ENCODE measurements at places on chromosomes 12 and 14.

GRCh38 chr14:98120831-98121464 lies 1151.0 kb downstream of the BCL11B start:
- peak; percentile 58 for DNase-seq

DNA sequence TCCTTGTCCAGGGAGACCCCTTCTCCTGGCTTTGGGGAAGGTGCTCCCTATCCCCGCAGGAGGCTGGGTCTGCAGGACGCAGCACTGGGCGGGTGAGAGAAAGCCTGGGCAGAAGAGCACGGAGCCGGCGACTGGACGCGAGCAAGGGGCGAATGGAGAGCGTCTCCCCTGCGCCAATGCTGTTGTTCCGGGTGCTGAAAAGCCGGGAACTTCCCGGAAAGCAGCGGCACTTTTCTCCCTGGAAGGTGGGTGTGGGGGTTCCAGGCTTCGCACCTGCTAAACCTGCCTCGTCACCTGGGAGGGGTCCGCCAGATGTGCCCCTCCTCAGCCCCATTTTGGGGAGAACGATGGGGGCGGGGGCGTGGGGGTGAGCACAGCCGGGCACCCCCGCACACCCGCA lies 417.1 kb upstream of the TMTC1 start:
- no peak for DNase-seq

- peak; percentile 36 for DNase-seq
Measured at GRCh38 chr14:69105326-69105725, 47.6 kb downstream of the DCAF5 start.

DNA sequence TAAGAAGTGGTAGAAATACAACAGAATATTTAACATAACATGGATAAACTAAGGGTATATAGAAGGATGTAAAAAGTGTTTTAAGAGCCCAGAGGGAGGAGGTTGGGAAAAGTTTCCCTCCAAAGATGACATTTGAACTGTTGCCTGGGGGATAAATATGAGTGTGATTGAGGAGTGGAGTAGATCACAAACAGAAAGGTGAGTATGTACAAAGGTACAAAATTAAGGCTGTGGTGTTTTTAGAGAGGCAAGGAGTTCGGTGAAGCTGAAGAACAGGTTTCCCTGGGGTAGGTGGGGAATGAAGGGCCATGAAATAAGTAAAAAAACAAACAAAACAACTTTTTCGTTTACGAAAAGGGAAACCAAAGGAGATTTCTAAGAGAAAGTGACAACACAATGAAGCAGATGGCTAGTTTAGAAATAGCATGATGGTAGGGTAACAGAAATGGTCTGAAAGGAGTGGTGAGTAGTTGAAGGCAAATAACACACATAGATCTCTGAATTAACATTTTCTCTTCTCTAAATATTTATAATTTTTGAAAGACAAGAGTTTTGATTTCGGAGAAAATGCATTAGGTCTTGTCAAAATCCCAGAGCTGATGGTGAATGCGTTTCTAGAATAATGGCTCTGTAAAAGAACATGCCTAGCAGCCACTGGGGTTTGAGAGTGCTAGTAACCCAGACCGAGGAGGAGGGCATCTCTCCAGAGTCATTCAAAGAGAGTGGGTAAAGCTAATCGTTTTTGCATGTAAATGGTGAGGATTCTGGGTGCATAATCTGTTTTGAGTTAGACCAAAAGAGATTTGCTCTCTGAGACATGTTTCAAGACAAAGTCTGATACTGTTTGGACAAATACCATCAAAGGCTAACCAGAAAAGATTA lies 240.4 kb upstream of the DCN start:
- no peak for DNase-seq

GRCh38 chr14:76694106-76694505 lies 67.2 kb upstream of the VASH1 start:
- no peak for DNase-seq

- no peak for DNase-seq
Measured at GRCh38 chr12:102093319-102093718, 26.6 kb downstream of the NUP37 start.

GRCh38 chr12:19548834-19549233 lies 109.5 kb downstream of the AEBP2 start:
- DNase-seq: no peak

GRCh38 chr12:104569346-104570173 lies 112.8 kb downstream of the CHST11 start:
- DNase-seq: no peak

- DNase-seq: no peak
Measured at GRCh38 chr12:131723532-131723931, 12.6 kb downstream of the SFSWAP start.

DNA sequence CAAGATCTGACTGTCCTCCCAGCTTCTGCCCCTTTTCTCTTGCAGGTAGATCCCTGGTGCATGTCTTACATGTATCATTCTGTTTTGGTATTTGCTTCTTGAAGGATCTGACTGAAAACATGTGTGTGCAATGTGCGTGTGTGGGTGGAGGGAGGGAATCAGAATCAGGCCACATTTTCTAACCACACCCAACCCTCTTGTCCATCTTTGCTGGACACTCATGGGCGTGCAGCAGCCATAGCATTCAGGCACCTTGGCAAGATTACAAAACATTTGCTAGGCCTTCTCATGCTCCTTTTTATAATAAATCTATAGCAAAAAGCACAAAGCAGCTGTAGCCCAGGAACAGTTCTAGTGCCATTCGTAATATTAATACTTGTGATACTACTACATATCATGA lies 233.6 kb upstream of the E2F7 start:
- DNase-seq: peak; percentile 1

DNA sequence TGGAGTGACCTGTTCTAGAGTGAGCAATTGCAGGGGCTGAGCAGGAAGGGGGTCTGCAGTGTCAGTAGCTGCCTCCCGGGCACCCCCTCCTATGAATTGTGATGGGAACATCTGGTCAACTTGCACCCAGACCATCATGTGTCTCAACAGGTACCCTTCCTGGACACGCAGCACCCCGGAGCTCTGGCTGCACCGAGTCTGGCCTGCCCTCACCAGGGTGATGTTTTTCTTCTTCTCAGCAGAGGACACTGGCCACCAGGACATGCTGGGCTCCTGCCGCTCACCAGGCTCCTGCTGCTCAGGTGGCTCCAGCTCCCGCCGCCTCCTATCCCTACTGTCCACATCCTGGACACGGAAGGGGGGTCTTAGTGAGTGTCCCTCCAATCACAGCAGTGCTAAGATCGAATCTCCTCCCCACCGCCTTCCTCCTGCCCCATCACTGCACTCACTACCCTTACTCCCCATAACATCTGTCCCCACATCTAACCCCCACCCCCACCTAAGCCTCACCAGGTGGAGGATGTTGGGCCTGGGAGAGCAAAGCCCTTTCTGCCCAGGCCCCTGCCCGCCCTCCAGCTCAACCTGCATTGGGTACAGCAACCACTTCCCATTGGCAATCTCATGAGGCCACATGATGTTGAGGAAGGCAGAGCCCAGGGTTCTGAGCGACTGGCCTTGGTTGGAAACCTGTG lies 14.9 kb downstream of the ITGA7 start:
- no peak for DNase-seq

- DNase-seq: no peak
Measured at GRCh38 chr14:51424561-51425251, 184.7 kb downstream of the TMX1 start.

DNA sequence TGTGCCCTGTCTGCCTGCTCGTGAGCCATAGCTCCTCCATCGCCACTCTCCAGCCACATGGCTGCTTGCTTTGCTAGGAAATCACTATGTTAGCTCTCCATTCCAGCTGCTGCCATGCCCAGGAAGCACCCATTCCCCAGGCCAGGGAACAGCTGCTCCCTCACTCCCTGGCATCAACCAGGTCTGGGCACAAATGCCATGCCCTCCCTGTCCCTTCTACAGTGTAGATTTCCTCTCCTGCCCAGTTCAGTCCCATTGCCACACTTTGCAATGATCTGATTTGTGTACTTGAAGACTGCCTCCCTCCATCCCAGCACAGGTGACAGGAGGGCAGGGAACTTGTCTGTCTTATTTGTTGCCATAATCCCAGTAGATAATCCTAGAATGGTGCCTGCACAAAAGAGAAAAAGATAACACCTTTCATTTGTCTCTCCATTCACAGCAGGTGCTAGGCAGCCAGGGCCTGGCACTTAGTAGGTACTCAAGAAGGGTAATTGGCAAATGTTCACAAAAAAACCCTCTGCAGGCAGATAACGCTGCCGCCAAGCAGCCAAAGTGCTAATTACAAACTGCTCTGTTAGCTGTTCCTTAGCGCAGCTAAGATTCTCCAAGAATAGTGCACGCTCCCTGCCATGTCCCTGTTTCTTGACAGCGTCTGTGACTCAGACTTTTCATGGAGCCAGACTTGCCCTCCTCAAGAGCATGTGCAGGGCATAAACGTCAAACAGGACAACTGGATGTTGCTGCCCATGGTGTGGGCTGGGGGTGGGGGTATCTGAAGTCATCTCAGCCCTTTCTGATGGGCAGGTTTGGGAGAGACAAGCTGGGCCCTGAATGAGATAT lies 69.1 kb downstream of the ARL6IP4 start:
- no peak for DNase-seq

- DNase-seq: peak; percentile 48
Measured at GRCh38 chr14:95431199-95432143, 85.0 kb downstream of the SYNE3 start.

- DNase-seq: no peak
Measured at GRCh38 chr12:30463636-30464035, 232.0 kb downstream of the IPO8 start.

DNA sequence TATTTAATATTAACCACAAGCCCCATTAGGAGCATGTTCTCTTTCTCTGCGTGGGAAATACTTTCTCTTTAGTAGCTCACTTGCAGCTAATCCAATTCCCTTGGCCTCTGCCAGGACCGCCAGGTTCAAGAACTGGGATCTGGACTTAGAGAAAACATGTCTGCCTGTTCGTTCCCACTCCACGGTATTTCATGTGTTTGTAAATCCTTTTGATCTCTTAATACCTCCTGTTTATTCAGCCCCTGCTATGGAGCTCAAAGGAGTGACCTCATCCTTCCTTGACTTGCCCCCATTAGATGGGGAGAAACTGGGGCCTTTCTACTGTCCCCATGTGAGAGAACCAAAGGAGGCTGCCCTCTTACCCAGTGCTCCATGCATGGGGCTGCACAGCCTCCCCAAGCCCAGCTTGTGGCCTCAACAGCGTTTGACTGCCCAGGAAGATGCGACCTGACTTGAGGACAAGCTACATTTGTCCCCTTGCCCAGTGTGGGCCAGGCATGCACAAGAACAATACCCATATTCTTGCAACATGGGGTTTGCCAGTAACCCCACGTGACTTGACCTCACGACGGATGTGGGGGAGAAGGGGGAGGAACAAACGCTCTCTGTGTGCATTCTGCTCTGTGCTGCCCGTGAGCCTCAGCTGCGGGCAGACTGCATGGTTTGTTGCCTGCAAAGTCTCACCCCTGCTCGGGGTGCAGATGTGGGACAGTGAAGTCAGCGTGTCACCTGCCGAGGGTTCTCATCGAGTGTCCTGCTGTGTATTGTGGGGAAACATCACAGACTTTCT lies 30.3 kb downstream of the CD9 start:
- peak; percentile 65 for DNase-seq

GRCh38 chr14:52310541-52310940 lies 3.6 kb upstream of the PTGER2 start:
- no peak for DNase-seq

- DNase-seq: no peak
Measured at GRCh38 chr12:108204117-108204987, 75.3 kb downstream of the WSCD2 start.

GRCh38 chr14:34718750-34719304 lies 4.4 kb upstream of the CFL2 start:
- DNase-seq: no peak

GRCh38 chr14:98189062-98189461 lies 1082.9 kb downstream of the BCL11B start:
- DNase-seq: no peak

DNA sequence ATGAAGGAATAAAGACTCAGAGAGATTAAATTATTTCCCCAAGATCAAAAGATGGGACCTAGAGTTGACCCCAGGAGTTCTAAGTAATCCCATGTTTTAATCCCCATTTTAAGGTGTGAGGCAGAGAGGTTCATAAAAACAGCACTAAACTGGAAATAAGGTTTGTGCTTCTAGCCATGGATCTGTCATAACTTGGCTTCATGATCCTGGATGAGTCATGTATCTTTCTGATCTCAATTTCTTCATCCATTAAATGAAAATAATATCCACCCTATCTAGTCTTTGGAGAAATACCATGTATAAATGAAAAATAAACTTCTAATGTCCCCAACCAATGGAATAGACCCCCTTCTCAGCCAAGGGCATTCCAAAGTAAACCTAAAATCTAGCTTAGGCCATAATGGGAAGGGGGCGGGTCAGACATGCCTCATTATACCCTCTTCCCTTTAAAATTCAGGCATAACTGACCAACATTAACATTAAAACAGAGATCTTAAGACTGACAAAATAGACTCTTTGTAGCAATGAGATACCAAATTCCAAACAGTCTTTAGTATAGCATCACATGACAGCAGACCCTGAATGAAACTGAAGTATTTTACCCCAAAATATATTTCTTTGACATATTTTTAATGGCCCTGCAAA lies 47.8 kb downstream of the SLC41A2 start:
- peak; percentile 60 for DNase-seq
